MG63 (cell line): ENCODE measurements at places on chromosomes 5 and 9.

DNA sequence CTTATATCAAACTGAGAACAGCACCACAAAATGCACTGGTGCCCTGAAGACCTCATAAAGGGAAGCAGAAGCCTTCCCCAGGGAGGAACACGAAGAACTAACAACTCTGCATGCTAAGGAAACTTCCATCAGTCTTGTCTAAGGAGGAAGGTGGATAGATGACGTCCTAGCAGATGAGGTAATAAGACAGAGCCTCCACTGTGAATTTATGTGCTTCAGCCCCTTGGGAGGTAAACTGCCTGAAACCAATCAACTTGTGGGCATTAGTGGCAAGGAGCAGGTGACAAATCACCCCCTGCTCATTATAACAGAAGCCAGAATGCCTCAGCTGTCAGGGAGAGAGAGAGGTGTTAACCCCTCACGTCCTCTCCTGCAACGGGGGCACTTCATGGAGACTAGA lies 48.9 kb upstream of the SPIN1 start:
- DNase-seq: no peak

- DNase-seq: no peak
Measured at GRCh38 chr5:172926796-172927195, 32.4 kb upstream of the RPL26L1 start.

GRCh38 chr5:139882961-139883539 lies 87.4 kb downstream of the PSD2 start:
- no peak for DNase-seq

GRCh38 chr5:134581241-134581981 lies 51.2 kb downstream of the SAR1B start:
- no peak for DNase-seq

- DNase-seq: peak; percentile 30
Measured at GRCh38 chr5:135134691-135135381, 100.8 kb upstream of the PITX1 start.

DNA sequence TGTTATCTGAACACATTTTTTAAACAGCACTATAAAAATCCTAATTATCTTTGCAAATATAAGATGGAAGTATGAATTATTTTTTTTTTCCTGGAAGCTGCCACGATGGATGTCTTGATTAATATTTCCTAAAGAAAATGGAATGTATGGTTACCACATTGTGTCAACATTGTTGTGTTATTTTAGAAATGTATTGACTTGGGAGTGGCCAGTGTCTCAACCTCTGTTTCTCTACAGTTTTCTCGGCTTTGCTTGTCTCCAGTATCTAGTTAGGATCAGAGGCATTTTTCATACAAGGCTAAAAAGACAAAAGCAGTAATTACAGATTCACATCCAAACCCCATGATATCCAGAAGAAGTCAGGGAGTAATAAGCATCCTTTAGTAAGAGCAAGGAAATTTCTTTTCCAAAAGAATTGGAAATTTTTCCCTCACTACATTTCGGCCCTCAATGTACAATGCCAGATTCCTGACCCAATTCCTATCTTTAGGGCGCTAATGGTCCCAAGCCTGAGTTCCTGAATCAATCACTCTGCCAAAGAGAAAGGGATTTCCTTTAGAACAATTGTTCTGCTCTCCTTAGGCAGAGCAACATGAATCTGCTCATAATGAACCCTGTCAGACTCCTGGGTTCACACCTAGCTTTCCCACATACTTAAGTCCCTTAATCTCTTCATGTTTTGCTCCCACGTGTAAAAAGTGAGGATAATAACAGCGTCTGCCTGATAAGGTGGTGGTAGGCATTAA lies 111.7 kb downstream of the EDIL3 start:
- no peak for DNase-seq

GRCh38 chr5:157049605-157050004 lies 9.3 kb downstream of the HAVCR1 start:
- DNase-seq: peak; percentile 5

DNA sequence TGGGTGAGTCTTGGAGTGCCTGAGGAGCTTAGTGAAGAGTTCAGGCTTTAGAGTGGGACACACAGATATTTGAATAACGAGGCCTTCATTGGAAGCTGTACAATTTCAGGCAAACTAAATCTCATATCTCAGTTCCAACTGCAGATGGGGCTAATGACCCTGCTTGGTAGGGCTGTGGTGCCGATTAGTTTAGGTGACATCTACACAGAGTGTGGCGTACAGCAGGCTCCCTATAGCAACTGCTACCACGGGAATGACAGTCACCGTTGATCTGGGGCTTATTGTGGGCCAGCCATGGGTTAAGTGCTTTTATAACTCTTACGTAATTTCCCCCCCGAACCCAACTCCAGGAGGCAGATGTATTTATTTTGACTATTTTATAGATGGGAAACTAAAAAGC lies 70.8 kb downstream of the FAT2 start:
- no peak for DNase-seq
